ENCODE measurements at places on chromosomes 1 and 21.

- no peak for DNase-seq
These were observed 98.2 kb downstream of the PGBD5 start for GRCh38 chr1:230327892-230328284.

DNA sequence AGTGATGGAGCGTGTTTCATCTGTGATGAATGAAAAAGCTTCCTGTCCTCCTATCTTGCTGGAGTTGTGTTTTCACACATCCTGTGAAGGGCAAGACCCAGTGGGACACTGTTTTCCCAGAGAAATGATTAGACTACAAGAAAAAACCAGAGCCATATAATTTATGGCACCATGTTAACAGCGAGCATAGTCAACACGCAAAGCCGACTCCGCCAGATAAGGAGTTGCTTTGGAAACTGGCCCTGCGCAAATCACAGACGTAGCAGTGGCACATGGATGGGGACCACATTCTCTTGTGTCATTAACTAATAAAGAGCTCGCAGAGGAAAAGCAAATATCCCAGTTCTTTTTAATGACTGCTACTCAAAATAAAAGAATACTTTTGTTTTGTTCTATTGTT is 471.2 kb upstream of the RUNX1 start:
- DNase-seq: no peak

GRCh38 chr1:234605983-234606783 is 3.8 kb downstream of the IRF2BP2 start:
- DNase-seq: no peak

- no peak for DNase-seq
These were observed 44.5 kb upstream of the OSBPL9 start for GRCh38 chr1:51572365-51572764.

DNA sequence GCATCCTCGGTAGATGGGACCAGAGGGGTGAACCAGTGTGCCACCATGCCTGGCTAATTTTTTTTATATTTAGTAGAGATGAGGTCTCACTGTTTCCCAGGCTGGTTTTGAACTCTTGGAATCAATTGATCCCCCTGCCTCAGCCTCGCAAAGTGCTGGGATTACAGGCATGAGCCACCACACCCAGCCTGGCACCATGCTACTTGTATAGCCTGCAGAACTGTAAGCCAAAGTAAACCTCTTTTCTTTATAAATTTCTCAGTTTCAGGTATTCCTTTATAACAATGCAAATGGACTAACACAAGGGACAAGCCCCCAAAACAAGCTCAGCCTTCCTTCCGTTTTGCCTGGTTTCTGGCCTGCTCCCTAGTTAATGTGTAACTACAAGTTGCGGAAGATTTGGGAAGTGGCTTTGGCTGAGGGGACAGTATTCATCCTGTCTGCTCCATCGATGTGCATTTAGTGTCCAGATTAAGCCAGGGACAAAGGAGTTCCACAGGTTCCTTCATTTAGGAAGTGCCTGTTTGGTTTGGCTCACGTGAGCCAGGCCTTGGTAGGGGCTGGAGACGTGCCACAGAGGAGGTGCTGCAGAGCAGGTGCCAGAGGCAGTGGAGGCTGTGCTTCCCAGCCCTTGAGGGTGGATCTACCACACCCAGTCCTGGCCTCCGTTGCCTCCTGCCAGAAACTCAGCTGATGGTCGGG is 4.4 kb downstream of the AVPR1B start:
- no peak for DNase-seq

DNA sequence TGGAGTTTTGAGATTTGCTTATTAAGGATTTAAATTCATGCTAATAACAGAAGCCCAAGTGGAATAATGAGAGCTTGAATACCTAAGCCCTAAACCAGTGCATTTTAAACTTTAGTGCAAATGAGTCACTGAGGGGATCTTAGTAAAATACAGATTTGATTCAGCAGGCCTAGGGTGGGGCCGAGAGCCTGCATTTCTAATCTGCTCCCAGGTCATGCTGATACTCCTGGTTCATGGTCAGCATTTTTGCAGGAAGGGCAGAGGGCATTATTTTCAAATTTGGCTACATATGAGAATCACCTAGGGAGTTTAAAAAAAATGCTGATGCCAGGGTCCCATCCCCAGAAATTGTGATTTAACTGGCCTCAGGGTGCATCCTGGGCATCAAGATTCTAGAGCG is 39.3 kb downstream of the DNTTIP2 start:
- no peak for DNase-seq

GRCh38 chr1:44515416-44515815 is 110.4 kb downstream of the RNF220 start:
- DNase-seq: no peak

GRCh38 chr1:35727434-35728040 is 8.9 kb upstream of the C1orf216 start:
- DNase-seq: no peak

- DNase-seq: no peak
These were observed 90.7 kb upstream of the VAMP3 start for GRCh38 chr1:7680207-7680954.

DNA sequence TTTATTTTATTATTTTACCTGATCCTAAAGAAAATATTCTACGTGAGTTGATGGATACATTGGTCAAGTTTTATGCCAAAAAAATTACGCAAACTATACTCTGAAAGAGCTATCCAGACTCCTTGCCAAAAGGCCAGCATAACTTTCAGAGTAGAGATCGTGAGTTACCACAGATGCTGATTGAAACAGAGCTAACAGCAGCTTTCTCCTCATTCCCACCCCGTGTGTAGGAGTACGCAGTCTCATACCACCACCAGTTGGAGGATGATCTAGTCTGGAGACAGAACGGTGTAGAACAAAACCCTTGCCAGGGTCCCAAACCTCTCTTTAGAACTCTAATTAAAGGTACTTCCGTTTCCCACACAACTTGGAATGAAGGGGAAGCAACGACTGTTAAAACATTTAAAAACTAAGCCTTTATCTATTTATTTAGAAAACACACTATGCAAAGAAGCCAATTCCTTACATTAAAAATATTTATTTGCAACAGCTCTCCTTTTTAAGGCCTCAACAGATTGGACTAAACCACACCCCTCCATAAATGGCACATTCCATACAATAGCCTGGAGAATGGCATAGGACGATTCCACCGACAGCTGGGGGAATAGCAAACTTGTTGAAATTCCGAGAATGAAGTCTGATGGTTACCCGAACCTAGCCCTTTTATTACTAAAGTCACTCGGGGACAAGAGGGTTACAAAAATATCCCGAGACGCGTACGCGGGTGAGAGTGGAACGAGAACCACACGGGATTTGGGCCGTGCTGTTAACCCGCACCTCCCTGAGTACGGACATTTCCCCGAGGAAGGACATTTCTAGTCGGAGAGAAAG is 1.4 kb downstream of the NUCKS1 start:
- DNase-seq: no peak

- DNase-seq: no peak
These were observed 17.0 kb downstream of the TNNT2 start for GRCh38 chr1:201360486-201360885.

DNA sequence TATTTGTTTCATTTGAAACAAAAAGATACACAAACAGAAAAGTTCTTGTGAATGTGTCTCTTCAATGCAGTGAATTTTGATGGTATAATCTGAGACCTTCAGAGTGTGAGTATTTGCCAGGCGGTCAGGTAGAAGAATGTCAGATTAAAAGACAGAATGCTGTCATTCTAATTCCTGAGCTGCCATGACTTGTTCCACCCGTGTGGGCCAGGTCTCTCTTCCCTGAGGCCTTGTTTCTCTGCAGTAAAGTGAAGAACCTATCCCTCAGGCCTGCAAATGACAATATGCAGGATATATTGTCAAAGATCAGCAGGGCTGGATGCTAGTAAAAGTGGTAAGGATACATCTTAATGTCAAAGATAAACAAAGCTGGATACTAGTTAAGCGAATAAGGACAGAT is 111.4 kb downstream of the ZP4 start:
- DNase-seq: no peak

DNA sequence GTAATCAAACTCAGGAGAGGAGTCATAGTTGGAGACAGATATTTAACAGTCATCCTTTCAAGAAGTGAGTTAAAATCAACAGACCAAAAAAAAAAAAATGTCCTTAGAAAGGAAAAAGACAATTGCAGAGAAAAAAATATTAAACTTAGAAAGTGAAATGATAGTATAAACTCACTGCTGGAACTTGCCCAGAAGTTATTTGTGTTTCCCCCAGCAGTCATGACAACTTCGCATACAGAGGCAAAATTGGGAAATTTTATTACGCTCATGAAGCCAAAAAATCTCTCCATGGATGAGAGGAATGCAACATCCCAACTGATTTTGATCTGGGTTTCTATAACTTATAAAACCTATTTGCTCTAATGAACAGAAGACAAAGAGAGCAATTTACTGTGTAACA is 198.2 kb downstream of the LRRC7 start:
- no peak for DNase-seq

DNA sequence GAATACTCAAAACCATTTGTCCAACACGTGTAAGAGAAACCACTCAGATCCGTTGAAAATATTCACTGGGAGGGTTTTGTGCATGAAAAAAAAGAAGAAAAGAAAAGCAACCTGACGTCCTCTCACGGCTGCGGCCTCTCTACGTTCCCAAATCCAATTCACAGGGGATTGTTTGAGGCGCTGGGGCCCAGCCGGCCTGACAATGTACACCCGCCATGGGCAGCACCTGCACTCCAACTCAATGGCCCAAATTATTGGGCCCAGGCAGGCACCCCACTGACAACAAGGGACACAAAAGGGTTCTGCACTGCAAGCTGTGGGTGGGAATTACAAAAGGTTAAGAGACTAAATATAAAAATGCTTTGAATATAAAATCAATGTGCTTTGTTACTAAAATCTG is 41.5 kb downstream of the MORN1 start:
- DNase-seq: no peak

- no peak for DNase-seq
These were observed 60.1 kb downstream of the EPB41 start for GRCh38 chr1:28974432-28974831.

GRCh38 chr21:16535102-16535422 is 805.3 kb downstream of the USP25 start:
- peak; percentile 47 for DNase-seq

DNA sequence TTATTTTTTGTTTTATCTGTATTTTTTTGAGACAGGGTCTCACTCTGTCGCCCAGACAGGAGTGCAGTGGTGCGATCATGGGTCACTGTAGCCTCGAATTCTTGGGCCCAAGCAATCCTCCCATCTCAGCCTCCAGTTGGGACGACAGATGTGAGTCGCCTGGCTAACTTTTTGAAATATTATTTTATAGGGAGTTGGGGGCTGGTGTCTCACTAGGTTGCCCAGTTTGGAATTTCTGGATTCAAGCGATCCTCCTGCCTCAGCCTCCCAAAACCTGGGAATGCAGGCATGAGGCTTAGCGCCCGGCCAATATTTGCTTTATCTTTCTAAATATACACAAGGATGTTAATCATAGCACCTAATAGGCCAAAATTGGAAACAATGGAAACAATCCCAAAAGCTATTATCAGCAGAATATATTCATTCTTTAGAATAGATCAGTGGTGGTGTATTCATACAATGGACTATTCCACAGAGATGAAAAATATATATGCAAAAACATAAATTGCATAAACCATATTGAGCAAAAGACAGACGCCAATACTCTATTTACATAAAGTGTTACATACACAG is 55.9 kb downstream of the DAP3 start:
- no peak for DNase-seq

GRCh38 chr1:40300651-40301050 is 16.4 kb downstream of the COL9A2 start:
- no peak for DNase-seq

GRCh38 chr1:56967900-56968832 is 2.4 kb upstream of the C8B start:
- no peak for DNase-seq

DNA sequence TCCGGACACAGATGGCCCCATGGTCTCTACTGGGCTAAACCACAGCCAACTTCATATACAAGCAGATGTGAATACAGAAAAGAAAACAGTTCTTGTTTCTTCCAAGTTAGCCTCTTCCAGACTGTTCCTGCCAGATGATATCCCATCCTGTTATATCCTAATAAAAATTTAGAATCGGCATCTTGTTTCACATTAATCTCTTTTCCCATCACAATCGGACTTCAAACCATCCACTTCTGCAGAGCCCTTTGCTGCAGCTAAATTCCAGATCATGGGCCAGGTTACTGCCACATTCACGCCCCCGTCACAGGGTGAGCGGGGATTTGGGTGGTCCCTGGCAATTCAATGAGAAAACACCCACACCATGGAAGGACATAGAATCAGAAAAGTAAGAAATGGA is 57.2 kb downstream of the NPHP4 start:
- no peak for DNase-seq

GRCh38 chr21:46207006-46207919 is 21.3 kb downstream of the LSS start:
- DNase-seq: no peak

GRCh38 chr1:22709891-22710700 is 543 bp upstream of the EPHB2 start:
- DNase-seq: peak; percentile 28

DNA sequence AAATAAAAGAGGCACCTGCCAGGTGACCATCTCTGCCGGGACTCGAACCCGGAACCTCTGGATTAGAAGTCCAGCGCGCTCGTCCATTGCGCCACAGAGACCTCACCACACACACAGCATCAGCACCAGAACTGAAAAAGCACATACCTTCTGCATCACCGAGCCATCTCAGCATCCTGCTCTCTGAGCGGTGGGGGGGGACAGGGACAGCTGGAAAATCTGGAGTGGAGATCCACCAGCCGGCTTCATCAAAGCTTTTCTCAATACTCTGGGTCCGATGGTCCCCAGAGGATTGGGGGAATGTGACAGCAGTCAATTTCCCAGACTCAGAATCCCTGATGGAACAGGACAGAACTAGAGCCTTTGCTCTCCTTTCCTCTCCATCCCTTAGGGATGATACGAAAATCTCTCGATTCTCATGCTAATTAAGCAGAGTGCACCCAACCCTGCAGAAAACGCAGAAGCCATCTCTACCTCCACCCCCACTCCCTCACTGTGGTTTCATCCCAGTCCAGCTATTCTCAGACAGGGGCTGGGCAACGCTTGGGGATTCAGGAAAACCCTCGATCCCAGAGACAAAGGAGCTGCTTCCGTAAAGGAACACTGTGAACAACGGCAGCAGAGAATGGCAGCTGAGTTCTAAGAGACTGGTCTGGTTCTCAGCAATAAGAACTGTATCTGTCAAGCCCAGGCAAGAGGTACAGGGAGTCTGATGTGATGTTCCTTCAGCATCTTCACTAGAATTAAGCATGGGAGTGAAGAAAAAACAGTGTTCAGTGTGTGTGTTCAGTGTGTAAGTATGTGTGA is 29.6 kb upstream of the CADM3 start:
- DNase-seq: peak; percentile 24

- peak; percentile 32 for DNase-seq
These were observed 28.1 kb upstream of the ACBD6 start for GRCh38 chr1:180530501-180530900.

- DNase-seq: no peak
These were observed 615.4 kb downstream of the PTPRU start for GRCh38 chr1:29851691-29852090.

DNA sequence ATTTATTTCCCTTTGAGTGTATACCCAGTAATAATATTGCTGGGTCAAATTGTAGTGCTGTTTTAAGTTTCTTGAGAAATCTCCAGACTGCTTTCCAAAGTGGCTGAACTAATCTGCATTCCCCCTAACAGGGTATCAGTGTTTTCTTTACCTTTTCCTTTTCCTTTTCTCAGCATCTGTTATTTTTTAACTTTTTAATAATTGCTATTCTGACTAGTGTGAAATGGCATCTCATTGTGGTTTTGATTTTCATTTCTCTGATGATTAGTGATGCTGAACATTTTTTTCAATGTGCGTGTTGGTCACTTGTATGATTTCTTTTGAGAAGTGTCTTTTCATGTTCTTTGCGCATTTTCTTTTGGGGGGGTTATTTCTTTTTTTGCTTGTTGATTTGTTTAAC is 374.9 kb upstream of the BRINP3 start:
- no peak for DNase-seq

Data from GM04504 (cell line).